Calu3 (cell line): ENCODE measurements at places on chromosomes 2 and 18.
A peak's percentile ranks its signal among the peaks of the same experiment; 100 is the strongest.

DNA sequence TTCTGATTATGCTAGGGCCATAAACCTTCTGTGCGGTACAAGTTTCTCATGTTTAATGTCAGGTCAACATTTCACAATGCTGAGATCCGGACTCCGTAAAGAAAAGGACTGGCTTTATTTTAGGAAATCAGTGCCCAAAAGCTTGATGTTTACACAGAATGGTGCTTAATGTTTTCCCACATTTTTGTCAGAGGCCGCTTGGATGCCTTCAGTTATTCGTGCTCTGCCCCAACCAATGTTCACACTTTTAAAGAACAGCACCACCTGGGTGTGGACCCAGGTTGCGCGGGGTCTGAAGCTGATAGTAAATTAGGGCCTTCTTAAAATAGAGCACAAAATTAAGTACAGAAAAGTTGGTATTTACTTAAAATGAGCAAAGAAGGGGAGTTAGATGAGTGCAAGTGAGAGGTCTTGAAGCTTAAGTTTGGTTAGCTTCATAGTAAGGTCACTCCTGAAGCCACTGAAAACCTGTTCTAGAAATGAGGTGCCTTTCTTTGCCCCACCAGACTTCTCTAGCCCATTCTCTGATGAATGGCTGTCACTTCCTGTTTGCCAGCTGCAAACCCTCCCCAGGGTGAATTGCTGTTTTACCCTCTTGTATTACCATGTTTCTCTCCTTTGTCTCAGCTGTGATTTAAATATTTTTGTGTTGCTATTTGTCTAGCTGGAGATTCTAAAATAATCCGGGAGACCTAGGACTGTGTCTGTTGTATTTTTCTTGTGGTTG lies 20.5 kb downstream of the SLC3A1 start:
- no peak for DNase-seq

- DNase-seq, result no peak
These were observed 3.4 kb downstream of the IRS1 start for GRCh38 chr2:226796012-226796839.

DNA sequence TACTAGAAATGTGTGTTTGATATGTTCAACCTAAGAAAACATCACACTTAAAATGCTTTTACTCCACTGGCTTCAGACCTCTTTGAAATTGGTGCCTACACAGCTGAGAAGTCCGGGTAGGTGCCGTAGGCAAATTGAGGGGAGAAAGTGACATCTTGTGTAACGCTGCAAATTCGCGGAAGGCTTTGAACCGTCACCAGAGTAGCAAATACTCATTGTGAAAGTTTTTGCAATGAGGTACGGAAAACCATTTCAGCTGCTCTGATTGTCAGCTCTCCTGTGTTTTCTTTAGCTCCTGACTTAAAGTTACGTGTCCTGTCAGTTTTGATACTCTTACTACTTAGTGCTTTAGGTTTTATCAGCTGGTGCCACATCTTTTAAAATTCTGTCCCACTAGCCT lies 224.5 kb downstream of the FAM210A start:
- DNase-seq, result no peak

- DNase-seq, result no peak
These were observed 40.7 kb upstream of the CABLES1 start for GRCh38 chr18:23094411-23095190.

DNA sequence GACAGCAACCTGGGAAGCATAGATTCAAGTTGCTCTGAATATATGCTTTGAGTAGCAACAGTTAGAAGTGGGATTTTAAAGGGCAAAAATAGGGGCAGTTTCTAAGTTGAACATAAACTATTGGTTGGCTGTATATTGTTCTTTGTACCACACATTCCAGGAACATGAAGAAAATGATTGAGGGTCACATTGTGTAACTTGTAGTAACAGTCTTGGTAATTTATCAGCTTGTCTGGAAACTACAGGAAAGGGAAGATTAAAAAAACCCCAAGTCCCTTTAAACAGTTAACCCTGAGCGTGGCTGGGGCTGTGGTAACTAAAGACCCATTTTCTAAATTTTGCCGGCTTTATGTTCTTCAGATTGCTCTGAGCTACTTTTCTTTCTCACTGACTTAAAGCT lies 7.4 kb downstream of the PLEKHB2 start:
- DNase-seq, result no peak

DNA sequence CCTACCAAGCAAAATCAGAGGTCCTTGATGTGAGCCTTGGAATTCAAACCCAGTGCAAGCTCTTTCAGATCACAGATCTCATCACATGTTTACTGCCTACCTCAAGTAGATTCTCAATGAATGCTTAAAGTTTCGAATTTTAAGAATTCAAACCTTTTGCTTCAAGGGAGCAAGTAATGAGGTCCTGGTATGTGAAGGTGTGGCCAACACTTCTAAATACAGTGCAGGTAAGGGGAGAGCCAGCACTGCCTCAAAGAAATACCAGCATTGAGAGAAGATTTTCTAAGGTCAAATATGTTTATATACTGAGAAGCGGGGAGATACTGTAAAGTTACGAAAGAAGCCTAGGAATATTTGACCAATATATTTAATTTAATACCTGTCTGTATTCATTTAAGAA lies 19.7 kb upstream of the RNF152 start:
- no peak for DNase-seq

DNA sequence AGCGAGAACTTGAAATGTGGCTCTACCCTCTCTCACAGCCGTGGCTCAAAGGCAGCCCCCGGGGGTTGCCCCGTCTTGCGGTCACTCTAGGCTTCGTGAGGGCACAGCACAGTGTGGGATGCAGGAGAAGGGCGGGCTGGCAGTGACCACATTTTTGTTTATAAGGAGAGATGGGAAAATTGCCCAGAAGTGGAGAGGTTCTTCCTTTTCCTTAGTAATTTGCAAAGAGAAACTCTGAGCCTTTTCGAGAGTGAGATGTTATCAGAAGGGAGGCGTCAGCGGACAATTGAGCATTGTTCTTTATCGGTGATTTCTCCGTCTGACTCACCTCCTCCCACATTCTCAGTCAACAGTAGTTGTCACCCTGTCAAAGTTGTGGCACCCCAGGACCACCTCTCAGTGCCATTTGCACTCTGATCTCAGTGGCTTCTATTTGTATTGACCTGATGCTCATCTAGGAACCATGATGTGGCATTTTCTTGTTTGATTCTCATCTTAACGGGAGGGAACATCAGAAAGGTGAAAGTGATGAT lies 89.6 kb downstream of the ACAA2 start:
- peak; percentile 59 for DNase-seq

DNA sequence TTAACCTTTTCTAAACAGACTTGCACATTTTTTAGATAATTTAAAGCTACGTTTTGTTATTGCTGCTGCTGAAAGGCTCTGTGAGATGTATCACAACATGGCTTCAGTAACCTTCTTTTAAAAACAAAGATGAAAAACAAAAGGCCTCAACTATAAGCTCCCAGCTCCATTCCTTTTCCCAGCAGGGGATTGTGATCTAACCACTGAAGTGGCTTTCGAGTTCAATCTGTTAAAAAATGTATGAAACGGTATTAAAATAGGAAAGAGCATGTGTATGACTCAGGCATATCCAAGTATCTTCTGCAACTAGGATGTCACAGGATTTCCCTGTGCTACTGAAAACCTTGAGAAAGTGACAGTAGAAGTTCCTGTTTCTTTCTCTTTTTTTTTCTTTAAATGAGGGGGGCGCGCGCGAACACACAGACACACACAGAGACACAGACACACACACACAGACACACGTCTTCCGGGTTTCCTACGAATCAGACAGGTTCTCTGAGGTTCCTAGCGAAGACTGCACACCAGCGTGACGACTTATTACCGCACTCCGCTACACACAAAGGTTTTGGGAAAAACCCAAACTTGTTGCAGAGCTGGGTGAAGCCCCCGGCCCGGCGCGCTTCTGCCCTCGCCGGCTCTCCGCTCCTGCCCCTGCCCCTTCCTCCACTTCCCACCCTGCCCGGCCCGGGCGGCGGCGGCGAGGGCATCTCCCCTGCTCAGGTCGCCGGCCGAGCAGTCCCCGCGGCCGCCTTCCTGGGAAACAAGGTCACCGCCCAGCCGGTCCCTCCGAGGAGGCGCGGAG lies 86.8 kb downstream of the RBMS1 start:
- DNase-seq, result peak; percentile 48

DNA sequence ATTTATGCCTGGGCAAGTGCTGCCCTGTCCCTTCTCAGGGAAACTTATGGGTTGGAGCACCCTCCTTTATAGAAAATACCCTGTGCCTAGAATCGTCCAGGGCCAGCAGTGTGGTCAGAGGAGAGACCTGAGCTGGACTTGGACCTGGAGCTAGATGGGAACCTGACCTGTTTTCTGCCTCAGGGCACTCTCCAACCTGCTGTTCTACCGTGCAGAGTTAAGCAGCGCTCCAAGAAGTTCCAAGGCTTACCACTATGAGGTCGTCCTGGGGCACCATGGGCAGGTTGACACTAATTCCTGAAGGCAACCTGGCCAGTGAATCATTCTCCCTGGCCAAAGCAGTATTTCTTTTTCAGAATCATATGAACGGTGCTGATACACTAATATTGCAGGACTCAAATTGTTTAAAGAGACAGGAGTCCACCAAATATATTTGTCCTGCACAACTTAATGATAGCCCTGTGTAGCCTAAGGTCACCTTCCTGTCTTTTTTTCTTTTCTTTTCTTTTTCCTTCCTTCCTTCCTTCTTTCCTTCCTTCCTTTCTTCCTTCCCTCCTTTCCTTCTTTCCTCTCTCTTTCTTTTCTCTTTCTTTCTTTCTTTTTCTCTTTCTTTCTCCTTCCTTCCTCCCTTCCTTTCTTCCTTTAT lies 455.4 kb upstream of the HNMT start:
- no peak for DNase-seq

DNA sequence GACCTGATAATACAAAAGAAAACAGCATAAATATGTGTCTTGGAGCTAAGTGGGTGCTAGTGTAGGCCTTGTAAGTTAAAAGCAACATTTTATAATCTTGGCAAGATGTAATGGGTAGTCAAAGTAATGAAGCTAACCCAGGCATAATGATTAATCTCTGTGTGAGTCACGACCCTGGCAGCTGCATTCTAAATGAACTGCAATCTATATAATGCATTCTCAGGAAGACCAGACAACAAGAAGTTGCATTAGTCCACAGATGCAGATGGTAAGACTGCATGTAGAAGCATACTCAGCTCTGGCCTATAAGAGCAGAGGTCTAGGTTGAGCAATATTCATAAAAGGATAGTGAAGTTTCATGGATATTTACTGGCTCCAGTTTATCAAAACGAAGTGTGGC lies 85.6 kb upstream of the ETAA1 start:
- no peak for DNase-seq

DNA sequence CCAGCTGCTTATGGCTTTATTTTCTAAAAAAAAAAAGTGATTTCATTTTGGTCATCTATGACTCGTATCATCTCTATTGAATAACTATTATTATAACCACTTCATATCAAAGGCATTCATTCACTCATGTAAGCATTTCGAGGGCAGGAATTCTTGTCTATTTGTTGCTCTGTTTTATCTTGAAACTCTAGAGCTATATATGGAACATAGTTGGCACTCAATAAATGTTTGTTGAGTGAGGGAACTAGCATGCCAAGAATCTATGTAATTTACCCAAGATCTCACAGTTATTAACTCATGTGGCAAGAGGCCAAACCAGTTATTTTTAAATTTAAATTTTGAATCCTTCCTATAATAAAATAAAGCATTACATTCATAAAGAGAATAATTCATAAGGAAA lies 470.1 kb downstream of the TMX3 start:
- DNase-seq, result no peak
